ENCODE measurements at places on chromosomes 2 and 18.

DNA sequence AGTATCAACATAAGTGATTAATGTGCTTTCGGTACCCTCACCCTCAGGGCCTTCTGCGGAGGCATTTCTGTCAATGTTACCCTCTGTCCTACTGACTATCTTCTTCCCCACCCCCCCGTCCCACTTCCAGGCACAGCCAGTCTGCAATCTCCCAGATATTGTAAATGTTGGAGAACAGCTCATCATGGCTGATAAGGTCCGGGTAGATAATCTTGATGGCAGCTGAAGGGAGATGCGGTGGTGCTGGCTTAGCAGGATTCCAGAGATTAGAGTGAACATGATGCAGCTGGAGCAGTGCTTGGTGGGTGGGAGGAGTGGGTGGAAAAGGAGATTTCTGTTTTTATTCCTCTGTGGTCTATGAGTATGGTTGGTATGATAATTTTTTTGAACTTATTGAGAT lies 15.5 kb downstream of the GTF2A1L start:
- no peak for DNase-seq

DNA sequence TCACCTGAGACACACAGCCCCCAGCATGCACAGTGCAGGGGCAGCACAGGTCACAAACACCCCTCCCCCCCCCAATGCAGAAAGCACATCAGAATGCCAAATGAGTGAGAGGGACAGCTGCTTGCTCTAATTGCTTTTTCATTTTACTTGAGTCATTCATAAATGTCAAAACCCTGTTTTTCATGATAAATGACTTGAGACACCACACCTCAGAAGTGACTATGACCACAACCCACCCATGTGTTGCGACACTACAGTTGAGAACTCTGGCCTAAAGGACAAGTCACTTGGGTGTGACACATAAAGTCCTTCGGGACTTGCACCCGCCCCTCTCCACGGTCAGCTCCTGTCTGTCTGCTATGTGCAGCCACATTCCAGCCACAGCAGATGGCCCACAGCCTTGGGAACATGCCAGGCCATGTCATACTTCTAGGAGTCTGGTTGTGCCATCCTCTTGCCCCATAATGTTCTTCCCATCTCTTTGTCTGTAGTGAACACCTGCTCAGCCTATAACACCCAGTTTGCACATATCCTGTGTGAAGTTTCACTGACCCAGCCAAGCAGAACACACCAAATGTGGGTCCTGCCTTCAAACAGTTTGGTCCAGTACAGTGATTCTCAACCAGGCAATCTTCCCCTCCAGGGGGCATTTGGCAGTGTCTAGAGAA lies 30.2 kb upstream of the RIOK3 start:
- DNase-seq: no peak

GRCh38 chr2:163210430-163210918 lies 371.9 kb upstream of the KCNH7 start:
- DNase-seq: no peak

DNA sequence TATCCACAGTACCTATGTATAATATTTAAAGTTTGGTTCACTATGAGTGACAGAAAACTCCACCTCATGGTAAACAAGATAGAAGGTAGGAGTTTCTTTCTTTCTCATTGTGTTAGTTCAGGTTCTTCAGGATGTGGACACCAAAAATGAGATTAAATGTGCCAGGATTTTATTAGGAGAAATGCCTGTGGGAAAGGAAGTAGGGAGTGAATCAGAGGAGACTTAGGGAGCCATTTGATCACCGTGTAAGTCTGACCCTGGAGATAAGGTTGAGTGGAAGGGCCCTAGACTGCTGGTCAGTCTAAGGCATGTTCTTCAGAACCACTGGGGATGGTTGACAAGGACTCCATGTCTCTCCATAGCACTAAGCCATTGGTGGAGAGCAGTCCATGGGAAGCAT lies 8.1 kb downstream of the AOX1 start:
- no peak for DNase-seq

DNA sequence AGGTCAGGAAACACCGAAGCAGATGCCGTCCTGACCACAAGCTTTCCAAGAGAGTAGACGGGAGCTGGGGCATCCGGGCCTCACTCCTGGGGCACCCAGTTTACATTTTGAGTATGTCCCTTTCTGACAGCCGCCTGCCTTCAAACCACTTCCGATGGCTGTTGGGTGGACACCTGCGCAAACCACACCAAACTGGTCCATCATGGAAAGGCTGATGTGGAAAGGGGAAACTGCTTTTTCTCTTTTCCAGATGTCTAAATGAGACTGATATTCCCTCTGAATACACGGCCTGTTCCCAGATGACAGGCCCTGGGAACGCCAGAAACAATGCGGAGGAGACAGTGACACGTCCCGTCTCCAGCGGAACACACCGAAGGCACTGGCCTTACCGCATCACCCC lies 290.0 kb upstream of the SALL3 start:
- DNase-seq: no peak

DNA sequence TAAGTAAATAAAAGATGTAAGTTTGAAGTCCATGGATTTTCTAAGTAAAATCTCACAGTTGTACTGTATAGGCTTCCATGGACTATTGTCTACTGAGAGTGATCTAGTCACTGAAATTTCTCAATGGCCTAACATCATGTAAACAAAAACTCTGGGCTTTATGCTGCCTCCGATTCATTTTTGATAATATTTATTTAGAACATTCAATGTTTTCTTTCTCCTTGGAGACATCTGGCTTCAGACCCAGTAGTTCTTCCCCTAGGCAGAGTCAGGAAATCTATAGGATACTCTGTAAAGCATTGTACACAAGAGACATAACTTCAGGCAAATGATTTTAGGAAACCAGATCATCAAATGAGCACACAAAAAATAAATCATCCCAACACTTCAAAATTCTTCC lies 1208.6 kb upstream of the ZEB2 start:
- no peak for DNase-seq

DNA sequence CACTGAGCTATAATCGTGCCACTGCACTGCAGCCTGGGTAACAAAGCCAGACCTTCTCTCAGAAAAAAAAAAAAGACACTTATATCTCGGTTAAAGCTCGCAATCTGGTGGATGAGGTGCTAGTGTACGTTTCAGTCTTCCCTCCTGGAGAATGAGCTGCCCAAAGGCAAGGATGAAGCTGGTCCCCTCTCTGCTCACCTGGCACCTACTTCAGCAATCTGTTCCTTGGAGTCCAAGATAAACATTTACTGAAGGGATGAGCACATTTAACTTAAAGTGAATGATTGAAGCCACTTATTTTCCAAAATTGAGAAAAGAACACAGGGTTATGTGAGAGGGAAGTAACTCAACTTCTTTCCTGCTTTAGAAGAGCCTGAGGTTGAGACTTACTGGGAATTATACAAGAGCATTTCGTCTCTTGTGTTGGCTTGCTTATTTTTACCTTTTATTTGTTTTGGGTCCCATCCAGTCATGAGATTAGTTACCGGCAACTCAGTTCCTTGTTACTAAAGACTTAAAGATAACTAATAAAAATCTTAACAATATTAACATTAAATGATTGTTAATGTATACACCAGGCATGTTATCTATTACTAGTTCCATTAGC lies 33.6 kb upstream of the COLEC12 start:
- DNase-seq: no peak

DNA sequence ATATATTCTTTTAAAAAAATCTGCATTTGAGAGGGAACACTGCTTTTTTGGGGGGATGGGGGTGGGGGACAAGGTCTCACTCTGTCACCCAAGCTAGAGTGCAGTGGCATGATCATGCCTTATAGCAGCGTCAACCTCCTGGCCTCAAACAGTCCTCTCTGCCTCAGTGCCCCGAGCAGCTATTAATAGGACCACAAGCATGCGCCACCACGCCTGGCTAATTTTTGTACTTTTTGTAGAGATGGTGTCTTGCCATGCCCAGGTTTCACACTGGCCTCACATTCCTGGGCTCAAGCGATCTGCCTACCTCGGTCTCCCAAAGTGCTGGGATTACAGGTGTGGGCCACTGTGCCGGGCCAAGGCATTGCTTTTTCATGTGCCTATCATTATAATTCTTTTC lies 154.2 kb downstream of the ATAD2B start:
- DNase-seq: no peak

- peak; percentile 60 for DNase-seq
Measured at GRCh38 chr2:8682719-8683667, 1.1 kb downstream of the ID2 start.

- DNase-seq: no peak
Measured at GRCh38 chr2:178804791-178805190, 2.4 kb downstream of the TTN start.

All from stimulated activated CD4-positive, alpha-beta T cell treated with anti-CD3 and anti-CD28 coated beads, Interleukin-15, amount 100 ng/mL, for 24 hours (primary cell).